Fibroblast of skin of abdomen (primary cell): ENCODE measurements at places on chromosomes 3 and 15.

GRCh38 chr3:10500717-10501663 lies 4.4 kb downstream of the ATP2B2 start:
- no peak for DNase-seq

GRCh38 chr15:34246276-34246976 lies 21.6 kb downstream of the EMC4 start:
- DNase-seq: no peak

DNA sequence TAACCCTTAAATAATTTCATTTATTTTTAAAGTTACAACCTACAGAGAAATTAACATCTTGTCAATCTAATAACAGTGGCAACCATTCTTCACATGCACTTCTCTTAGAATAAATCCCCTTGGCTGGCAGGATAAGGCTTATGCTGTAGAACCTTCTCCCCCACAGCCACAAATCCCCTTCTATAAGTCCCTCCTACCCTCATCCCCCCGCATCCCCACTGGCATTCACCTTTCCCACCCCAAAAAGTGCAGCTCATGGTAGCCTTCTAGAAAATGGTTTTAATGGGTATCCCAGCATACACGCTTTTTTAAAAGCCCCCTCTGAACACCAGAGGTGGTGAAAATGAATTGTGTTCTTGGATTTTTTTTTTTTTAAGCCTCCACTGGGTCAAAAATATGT lies 49.2 kb downstream of the CAPN7 start:
- DNase-seq: no peak

GRCh38 chr3:75781079-75781745 lies 4.1 kb downstream of the ZNF717 start:
- DNase-seq: no peak

GRCh38 chr3:59839810-59840515 lies 790.1 kb upstream of the CFAP20DC start:
- no peak for DNase-seq

GRCh38 chr3:178393146-178393545 lies 143.1 kb upstream of the KCNMB2 start:
- peak; percentile 92 for DNase-seq

DNA sequence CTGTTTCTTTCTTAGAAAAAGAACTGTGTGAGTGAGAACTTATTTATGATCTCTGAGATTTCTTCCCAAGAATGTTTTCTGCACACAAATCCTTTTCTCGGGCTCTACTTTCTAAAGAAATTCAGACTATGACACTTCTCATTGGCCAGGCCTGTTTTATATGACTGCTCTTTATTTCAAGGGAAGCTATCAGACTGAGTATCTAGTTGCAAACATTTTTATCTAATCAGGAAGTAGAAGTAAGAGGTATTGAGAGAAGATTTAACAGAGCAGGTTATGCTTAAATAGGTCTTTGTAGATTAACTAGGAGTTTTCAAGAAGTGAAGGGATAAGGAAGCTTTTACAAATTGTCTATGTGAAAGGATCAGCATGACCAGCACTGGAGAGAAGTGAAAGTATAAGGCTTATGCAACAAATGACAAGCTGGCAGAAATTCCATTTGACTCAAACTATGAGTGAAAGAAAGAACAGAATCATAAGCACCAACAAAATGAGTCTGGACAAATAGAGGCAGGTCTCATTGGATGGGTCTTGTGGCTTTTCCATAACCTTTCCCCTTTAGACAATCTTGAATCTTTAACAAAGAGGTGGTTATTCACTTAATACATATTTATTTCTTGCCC lies 71.9 kb upstream of the CHL1 start:
- DNase-seq: no peak

GRCh38 chr15:75230551-75231371 lies 27.4 kb upstream of the GOLGA6C start:
- DNase-seq: no peak
